ENCODE measurements at places on chromosomes 1 and 21.

DNA sequence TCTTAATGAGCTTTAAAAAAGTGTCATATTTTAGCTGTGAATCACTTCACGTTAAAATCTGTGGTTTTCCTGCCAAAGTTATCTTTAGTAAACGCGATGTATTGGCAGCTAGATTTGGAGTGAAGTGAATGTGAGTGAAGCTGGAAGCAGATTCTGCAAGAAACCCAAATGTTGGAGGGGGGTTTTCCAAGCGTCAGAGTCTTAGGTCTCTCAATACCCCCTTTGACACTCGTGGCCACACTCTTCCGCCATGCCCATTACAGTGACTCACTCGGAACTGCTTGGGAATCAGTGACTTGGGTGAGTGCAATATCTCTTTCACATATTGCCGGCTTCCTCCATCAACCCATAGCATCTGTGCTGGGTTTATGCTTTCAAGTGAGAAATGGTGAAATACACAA, 17.5 kb downstream of the B3GALT5 start:
- no peak for DNase-seq

GRCh38 chr21:44490816-44491215, 35.5 kb downstream of the LRRC3 start:
- DNase-seq = no peak

- DNase-seq = peak; percentile 32
Observed at GRCh38 chr1:33256471-33257206, at the start of gene ZNF362. TSS of gene ZNF362 (plus strand) at chr1:33256492. CDS start at chr1:33270575, 14,083 bp downstream.

GRCh38 chr1:203661572-203661971, 34.9 kb downstream of the ATP2B4 start:
- no peak for DNase-seq

DNA sequence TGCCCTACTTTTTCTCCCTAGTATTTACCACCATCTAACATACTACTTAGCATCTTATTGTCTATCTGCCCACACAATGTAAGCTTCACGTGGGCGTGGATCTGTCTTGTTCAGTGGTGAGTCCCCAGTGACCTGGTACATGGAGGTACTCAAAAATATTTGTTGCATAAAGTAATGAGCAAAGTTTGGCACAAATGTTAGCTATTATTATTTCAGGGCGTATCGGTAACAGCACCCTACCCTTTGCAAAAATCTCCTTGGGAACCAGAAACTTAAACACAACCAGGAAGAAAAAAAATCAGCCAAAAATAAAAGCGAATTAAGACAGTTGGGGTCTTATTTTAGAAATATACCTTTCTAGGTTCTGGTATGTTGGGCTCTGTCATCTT, 454 bp upstream of the NENF start:
- no peak for DNase-seq

DNA sequence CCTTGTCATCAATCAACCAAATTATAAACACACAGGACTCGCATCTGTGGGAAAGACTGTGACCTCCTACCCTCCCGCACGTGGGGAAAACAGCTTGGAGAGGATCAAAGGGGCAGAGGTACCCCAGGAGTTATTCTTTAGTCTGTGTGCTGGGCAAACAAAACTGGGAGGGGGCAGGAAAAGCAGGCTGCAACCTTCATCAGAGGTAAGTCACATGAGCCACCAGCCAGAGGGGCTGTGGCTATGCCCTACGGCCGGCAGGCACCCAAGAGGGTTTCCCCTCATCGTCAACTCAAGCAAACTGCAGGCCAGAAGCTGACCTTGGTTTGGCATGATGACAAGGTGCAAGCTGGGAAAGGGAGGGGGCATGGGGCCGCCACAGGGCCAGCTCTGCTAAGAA, 12.5 kb downstream of the SMIM12 start:
- DNase-seq = no peak

DNA sequence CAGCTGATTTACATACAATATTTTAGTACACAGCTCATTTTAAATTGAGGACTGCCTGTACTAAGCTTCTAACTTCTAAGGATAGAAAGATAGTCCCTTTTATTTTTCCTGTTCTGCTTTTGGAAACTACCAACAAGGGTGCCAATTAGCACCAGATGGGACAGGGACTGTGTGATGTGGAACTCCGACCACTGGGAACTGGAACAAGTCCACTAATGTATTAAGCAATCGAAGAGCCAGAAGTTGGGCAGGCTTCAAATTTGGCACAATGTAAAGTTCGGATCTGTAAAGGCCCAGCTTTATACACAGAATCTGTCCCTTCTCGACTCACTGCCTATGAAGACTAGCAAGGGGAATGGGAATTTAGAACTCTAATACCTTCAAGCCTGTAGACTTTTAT, 149.3 kb downstream of the ZC3H11B start:
- no peak for DNase-seq

- no peak for DNase-seq
Observed at GRCh38 chr1:71228742-71229365, 148.0 kb upstream of the ZRANB2 start.

DNA sequence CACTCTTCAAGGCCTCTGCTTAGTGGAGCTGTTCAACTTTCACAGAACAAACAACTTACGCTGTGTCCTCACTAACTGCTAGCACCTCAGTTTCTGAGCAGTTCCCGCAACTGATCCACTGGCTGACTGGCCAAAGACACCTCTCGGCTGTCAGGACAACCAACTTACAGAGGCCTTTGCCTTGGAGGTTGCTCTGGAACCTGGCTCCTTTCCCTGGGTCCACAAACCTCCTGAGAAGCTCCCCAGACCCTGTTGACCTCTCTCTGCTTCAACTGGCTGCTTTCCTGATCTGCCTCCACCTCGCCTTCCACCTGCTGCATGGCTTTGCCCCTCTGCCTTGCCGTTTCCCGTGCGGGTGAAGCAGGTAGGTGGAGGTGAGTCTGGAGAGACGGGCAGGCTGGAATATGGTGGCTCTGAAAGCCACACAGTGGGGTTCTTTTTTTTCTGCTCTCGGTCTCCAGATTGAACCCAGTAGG, 13.0 kb downstream of the BTBD19 start:
- DNase-seq = no peak

GRCh38 chr21:39153373-39153772, 29.9 kb downstream of the PSMG1 start:
- DNase-seq = no peak

DNA sequence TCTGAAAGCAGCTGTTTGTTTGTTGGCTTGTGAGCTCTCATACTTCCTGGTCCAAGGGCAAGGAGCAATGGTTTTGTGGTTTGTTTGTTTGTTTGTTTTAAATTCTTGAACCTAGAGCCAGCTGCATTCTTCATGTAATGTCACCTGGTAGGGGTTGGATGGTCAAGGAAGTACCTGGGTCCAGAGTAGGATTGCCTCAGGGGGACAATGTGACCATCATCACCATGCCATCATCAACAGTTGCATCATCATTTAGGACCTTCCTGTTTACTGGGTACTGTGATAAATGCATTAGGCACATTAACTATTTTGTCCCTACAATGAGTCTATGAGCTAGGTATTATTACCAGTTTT, 14.7 kb upstream of the MYOG start:
- DNase-seq = no peak

GRCh38 chr1:227753999-227754711, 18.9 kb downstream of the SNAP47 start:
- no peak for DNase-seq

DNA sequence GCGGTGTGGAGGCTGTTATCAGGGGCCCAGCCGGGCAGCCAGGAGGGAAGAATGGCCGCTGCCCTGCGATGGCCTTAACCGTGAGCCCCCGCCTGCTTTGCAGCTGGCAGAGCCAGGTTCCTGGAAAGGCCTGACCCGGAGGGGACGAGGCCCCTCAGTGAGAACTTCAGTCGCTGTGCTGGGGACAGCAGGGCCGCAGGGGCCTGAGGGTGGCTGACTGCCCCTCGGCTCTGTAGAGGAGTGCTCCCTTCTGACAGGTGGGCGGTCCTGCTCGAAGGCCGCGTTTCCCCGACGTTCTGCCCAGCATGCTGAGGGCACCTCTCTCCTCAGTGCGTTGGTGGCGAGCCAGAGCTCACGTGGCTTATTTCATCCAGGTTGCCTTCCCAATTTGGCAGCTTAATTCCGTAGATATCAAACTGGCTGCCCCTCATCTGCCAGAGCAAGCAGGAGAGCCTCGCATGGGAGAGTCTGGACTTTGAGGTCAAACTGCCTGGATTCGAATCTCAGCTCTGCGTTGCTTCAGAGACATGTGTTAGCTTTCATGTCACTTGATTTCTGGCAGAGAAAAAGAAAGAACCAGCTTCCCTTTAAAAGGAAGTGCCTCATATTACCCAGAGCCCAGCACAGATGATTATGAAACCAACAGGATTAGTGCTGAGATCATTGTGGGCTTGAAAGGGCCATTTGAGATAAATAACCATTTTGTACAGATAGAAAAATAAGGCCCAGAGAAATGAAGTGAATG, 239.8 kb downstream of the SDCCAG8 start:
- no peak for DNase-seq

DNA sequence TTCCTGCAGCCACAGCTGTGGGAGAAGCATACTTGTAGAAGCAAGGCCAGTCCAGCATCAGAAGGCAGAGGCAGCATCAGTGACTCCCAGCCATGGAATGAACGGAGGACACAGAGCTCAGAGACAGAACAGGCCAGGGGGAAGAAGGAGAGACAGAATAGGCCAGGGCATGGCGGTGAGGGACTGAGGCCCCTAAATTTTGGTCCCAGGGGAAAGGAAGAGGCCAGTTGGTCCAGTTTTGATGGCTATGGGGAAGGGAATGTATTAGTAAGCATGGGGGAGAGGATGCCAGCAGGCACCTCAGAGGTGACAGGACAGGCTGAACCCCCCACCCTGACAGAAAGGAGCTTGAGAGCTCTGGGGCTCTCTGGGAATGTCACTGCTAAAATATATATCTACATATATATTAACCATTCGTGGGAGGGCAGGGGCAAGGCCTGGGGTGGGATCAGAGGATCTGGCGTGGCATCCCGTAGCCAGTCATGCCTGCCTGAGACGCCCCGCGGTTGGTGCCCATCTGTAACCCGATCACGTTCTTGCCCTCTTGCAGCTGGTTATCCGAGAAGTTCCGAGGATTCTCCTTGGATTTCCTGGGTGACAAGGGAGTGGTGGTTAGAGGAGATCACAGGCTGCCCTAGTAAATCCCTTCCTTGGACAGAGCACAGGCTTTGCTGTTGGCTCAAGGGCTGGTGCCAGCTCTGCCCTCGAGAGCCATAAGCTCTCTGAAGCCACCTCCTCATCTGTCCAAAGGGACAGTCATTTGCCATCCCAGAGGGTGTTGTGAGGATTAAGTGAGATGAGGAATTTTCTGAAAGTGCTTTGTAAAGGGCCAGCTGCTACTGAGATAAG, 6.7 kb downstream of the TAGLN2 start:
- no peak for DNase-seq

DNA sequence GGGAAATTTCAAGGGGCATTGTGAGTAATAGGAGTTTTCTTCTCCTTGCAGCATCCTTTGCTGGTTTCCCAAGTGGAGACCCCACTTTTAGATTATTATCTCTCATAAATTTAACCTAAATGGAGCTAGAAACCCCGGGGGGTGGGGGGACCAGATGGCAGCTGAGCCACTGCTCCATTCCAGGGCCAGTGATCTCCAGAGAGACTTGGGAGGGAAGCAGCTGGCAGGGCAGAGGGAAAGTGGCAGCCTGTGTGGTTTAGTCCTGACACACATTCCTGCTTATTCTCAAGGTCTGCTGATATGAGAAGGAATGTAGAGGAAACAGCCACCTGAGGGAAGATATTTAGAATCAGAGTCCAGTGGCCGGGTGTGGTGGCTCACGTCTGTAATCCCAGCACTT, 16.3 kb downstream of the PCP4L1 start:
- no peak for DNase-seq
